ENCODE measurements at places on chromosomes 4 and X. TPM values are rescaled to one million over a fixed set of nuclear protein-coding genes. Genes with fewer than 3 reads are reported as not detected.

DNA sequence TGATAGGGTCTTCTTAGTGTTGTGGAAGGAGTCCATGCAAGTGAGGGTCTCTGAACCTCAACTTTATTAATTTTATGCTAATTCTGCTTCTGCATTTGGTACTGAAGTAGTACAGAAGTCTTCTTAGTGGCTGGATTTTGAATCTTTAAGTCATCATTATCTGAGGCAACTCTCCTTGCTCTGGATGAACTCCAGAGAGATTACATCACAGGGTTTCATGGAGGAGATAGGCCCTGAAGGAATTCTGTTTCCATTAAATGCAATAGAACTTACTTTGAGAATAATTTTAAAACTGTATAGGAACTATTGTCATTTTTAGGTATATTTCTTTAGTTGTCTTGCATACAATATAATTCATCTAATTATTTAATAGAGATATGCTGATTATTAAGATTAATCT lies 451.2 kb downstream of the FAT4 start:
- H3K4me1 ChIP-seq, result no peaks in the 10 kb centered on the region
- no peak for DNase-seq
- no peaks in the 10 kb centered on the region for H3K36me3 ChIP-seq
- H3K4me3 ChIP-seq, result no peak overlapping the region
- H3K27me3 ChIP-seq, result no peaks in the 10 kb centered on the region

GRCh38 chr4:98474408-98474844 lies 184.0 kb downstream of the TSPAN5 start:
- peaks cover 49% of the 10 kb centered on the region for H3K4me1 ChIP-seq
- peaks cover 55% of the 10 kb centered on the region for H3K36me3 ChIP-seq
- H3K4me3 ChIP-seq, result no peak overlapping the region
- no peak overlapping the region for H3K27ac ChIP-seq
- H3K27me3 ChIP-seq, result no peaks in the 10 kb centered on the region

DNA sequence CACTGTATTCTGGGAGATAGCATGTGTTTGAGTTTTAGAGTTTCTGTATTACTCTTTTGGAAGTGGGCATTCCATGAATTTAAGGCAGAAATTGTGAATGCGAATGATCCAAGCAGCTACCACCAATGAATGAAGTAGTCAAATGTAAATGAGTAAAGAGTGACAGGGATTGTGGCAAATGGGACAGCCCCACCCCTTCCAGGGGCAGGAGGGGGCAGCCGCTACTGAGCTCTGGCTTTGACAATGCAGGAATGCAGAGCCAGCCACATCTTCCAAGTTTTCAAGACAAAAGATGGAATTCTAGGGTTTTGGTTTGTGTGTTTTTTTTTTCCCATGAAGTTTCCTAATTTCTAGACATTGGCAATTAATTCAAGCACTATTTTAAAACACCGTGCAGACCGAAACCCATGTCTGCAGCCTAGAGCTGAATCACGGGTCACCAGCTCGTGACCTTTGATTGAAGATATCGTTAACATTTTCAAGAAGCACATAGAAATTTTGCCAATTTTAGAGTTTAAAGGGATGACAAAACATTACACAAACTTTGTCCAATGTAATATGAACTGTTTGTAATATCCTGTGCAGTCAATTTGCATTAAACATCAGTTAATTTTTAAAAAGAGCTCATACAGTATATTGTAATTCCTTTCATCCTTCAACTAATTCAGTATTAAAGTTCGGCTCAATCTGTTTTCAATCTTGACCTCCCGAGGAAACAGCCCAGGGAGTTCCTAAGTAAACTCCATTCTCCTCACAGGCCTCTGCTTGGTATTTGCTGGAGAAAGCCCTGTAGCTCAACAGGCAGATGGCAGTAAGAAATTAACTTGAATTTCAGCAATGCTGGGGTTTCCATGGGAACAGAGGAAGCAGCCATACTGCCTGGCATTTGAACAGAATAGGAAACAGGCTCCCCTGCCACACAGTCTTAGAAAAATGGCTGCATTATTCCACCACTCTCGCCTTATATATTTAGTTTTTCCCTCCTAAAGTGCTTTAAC lies 83.4 kb downstream of the UCHL1 start:
- H3K4me1 ChIP-seq, result no peaks in the 10 kb centered on the region
- H3K4me3 ChIP-seq, result no peak overlapping the region
- H3K27ac ChIP-seq, result no peak overlapping the region

DNA sequence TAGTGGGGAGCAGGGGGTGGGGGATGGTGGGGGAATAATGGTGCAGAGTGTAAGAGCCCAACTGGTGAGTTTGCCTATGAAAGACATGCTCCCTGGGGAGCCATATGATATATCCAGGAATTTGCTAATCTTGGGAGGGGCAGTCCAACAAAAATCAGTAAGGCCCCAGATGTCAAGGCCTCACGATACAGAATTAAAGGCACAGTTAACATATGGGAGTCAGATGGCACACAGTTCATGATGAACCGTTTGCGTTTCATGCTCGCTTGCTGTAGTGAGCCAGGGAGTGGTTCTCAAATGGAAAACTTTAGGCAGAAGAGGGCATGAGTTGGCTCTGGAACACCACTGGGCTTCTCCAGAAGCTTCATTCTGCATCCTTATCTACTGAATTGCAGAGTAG lies 33.9 kb upstream of the VCX2 start:
- H3K4me3 ChIP-seq, result no peak overlapping the region
- no peak for DNase-seq
- H3K36me3 ChIP-seq, result no peaks in the 10 kb centered on the region
- no peaks in the 10 kb centered on the region for H3K4me1 ChIP-seq
- no peaks in the 10 kb centered on the region for H3K27me3 ChIP-seq

DNA sequence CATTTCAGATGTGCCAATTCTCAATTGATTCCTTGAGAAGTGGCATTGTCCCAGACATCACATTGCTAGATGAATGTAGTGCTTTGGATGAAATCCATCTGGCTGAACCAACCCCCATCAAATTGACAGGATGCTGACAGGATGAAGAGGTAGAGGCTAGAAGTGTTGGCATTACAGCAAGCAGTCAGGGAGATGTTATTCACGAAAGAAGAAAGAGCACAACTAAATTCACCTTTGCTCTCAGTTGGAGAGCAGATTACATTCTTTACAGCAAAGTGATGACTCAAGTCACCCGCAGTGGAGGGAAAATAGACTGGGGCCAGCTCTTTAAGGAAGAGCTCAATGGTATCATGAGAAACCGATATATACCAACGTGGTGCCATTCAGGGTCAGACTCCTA lies 259.6 kb downstream of the C4orf33 start:
- H3K27me3 ChIP-seq, result peaks cover 6% of the 10 kb centered on the region
- H3K27ac ChIP-seq, result no peak overlapping the region
- no peak for DNase-seq
- no peak overlapping the region for H3K4me3 ChIP-seq
- H3K36me3 ChIP-seq, result no peaks in the 10 kb centered on the region

The GAGE1 gene
- total RNA-seq, result not detected

The ARAP2 gene
- total RNA-seq, result 57.7 TPM

The TMPRSS11E gene
- total RNA-seq, result not detected

GRCh38 chrX:71439896-71440295 lies 73.7 kb downstream of the TAF1 start:
- H3K4me1 ChIP-seq, result no peaks in the 10 kb centered on the region
- no peak overlapping the region for H3K4me3 ChIP-seq
- no peak for DNase-seq
- H3K27ac ChIP-seq, result no peak overlapping the region
- no peaks in the 10 kb centered on the region for H3K27me3 ChIP-seq
- H3K36me3 ChIP-seq, result peaks cover 26% of the 10 kb centered on the region

DNA sequence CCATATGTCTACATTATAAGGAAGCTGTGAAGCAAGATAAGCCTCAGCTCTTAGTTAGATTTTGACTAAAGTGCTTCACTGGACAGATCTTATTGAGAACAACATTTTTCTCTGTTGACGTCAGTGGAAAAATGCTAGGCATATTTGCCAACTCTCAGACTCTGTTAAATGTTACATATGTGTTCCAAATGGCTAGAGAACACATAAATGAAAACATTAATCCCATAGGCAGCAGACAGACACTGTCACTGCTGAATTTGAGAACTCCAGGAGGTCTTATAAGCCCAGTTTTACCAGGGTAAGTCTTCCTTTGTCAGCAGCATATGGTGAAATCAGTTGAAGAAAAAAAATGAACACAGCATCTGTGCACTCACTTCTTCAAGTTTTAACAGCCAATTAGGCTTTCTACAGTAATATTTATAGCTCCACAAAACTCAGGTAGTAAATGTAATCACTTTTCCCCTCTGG lies 186.9 kb downstream of the CAMK2D start:
- H3K27ac ChIP-seq, result no peak overlapping the region
- no peak for DNase-seq
- peaks cover 48% of the 10 kb centered on the region for H3K4me1 ChIP-seq
- H3K36me3 ChIP-seq, result peaks cover 18% of the 10 kb centered on the region

GRCh38 chrX:133306316-133306715 lies 88.2 kb upstream of the TFDP3 start:
- H3K4me3 ChIP-seq, result no peak overlapping the region
- no peaks in the 10 kb centered on the region for H3K36me3 ChIP-seq
- no peak overlapping the region for H3K27ac ChIP-seq
- H3K4me1 ChIP-seq, result no peaks in the 10 kb centered on the region
- no peaks in the 10 kb centered on the region for H3K27me3 ChIP-seq

The PLXNA3 gene
- total RNA-seq, result 35.2 TPM

DNA sequence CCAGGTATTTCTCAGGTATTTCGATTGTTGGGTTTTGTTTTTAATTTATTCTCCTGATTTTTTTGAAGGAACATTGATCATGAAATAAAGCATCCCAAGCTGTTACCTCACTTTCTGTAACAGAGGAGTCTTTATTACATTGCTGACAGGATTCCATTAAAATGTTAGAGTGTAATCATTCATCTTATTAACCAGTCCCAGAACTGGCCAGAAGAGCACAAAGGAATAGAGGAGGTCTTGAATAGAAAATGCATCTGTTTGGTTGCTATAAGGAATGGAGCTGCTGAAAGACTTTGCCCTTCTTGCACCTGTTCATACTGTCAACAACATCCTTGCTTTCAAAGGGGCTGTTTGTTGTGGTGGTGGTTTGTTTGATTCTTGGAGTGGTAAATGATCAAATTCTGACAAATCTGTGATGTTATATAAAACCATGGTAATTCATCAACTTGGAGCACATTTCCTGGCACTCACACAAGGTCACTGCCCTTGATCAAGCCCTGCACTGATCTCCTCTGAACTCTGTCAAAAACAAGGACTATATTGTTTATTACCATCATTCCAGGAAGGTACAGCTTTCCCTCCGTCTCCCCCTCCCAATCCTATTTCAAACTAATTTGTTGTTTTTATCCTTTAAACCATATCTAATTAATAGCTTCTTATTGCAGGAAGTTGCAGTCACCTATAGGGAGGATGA lies 215.8 kb downstream of the PCDH19 start:
- no peak overlapping the region for H3K4me3 ChIP-seq
- no peak for DNase-seq
- H3K36me3 ChIP-seq, result no peaks in the 10 kb centered on the region

DNA sequence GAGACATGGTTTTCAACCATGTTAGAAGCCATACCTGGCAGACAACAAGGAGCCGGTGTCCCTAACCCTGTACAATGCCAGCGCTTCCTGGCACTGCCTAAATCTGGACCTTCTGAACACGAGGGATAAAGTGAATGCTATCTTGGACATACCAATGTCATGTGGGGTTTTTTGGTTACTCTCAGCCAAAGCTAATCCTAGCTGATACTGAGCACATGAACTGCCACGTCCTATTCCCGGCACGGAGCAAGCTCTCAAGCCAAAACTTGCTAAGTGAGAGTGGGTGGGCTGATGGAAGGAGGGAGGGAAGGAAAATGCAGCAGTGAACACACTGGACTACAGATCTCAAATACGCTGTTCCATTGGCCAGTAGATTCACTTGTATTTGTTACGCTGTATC lies 226.1 kb downstream of the BCOR start:
- no peaks in the 10 kb centered on the region for H3K36me3 ChIP-seq
- no peaks in the 10 kb centered on the region for H3K27me3 ChIP-seq
- H3K4me3 ChIP-seq, result no peak overlapping the region
- peak overlapping the region; percentile 23 for H3K27ac ChIP-seq
- H3K4me1 ChIP-seq, result peaks cover 56% of the 10 kb centered on the region

DNA sequence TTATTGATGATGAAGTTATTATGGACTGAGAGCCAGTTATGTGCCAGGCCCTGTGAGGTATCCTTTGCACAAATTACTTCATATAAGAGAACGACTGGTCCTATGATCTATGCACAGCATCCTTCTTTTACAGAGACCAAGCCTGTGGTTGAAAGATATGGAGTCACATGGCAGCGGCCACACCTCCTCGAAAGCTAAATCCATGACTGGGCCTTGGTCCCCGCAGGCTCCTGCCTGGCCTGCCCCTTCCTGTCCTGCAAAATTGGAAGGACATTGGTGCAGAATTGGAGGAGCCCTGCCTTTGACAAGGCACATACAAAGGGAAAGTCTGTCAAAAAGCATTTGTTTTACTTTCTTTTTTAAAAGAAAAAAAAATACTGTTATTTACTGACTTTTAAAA lies 18.3 kb downstream of the SORBS2 start:
- H3K4me3 ChIP-seq, result no peak overlapping the region
- H3K36me3 ChIP-seq, result no peaks in the 10 kb centered on the region
- no peak for DNase-seq
- no peak overlapping the region for H3K27ac ChIP-seq
- H3K4me1 ChIP-seq, result no peaks in the 10 kb centered on the region

DNA sequence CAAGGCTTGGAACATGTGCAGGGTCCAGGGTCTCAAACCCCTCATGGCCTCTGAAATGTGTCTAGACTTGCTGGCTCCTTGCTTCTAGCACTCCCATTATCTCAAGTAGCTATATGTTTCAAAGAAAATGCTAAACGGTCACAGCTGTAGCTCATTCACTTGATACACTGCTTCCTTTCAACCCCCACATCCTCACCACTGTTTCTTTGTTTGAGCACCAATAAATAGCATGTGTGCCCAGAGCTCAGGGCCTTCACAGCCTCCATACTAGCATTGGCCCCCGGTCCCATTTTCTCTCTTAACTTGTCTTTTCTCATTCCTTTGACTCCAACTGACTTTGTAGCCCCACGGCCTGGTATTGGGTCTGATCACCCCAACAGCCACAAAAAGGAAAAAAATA lies 801.8 kb downstream of the STIM2 start:
- H3K27ac ChIP-seq, result no peak overlapping the region
- no peak overlapping the region for H3K4me3 ChIP-seq
- no peaks in the 10 kb centered on the region for H3K4me1 ChIP-seq

DNA sequence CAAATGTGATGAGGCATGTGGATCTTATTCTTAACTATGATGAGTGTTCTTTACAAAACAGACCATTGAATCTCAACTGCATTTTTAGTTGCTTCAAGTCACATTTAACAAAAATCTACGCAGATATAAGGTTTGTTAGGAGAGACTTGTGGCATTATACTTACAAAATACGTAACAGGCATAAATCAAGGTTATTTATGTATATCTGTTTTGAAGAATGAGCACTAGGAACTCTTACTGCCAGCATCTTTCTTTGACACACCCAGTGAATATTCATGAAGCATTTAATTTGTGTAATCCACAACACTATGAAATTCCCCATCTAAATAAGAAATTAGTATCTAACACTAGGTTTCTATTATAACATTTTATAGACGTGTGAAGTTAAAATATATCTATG lies 186.3 kb downstream of the FAT4 start:
- H3K36me3 ChIP-seq, result no peaks in the 10 kb centered on the region
- no peak overlapping the region for H3K27ac ChIP-seq
- H3K4me3 ChIP-seq, result no peak overlapping the region
- no peaks in the 10 kb centered on the region for H3K4me1 ChIP-seq
- DNase-seq, result no peak

GRCh38 chrX:131745942-131746489 lies 202.1 kb downstream of the OR13H1 start:
- H3K27me3 ChIP-seq, result no peaks in the 10 kb centered on the region
- DNase-seq, result no peak
- H3K4me3 ChIP-seq, result no peak overlapping the region
- no peaks in the 10 kb centered on the region for H3K4me1 ChIP-seq
- peaks cover 27% of the 10 kb centered on the region for H3K36me3 ChIP-seq

GRCh38 chr4:18034099-18034498 lies 12.5 kb upstream of the LCORL start:
- no peak overlapping the region for H3K27ac ChIP-seq
- no peak overlapping the region for H3K4me3 ChIP-seq
- peaks cover 31% of the 10 kb centered on the region for H3K27me3 ChIP-seq
- no peaks in the 10 kb centered on the region for H3K4me1 ChIP-seq
